ENCODE measurements at places on chromosomes 3 and 15.

GRCh38 chr3:83189634-83190033, 1428.2 kb upstream of the GBE1 start:
- no peak for DNase-seq

DNA sequence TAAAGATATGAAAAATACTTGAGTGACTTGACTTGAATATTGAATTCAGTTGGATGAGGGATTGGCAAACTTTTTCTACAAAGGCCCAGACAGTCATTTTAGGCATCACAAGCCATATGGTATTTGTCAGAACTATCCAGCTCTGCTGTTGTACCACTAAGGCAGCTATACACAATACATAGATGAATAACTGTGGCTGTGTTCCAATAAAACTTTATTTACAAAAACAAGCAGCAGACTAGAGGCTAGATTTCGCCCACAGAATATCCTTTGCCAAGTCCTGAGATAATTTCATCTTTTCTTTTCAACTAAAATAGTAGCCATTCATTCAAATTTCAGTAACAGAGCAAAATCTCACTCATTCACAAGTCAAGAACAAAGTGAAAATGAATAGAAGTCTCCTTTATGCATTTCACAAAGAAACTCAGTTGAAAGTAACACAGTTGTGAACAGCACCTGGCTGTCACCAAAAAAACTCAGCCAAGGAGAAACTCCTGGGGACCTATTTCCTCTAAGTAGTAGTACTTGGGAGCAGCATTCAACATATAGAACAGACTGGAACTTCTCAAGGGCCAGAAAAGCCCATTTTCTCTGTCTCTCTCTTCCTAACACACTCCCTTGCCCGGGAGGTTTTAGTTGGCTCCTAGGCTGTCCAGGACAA, 56.3 kb downstream of the OSBPL10 start:
- DNase-seq = no peak

- DNase-seq = no peak
Observed at GRCh38 chr3:186782542-186783057, 777 bp upstream of the EIF4A2 start.

DNA sequence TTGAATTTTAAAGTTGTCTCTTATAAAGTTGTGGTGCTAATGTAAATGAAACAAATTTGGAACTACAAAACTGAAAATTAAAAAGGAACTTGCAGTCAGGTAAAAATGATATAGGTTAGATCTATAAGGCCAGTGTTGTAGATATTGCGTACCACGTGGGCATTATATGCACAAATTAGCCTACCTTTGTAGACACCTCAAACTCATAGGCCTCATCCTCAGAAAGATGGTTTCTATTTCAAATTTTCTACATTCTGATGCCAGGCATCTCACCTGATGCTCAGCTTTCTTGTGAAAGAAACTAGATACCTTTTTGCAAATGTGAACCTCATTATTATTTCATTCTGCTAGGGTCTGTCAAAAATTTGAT, 25.6 kb downstream of the TMEM207 start:
- no peak for DNase-seq

GRCh38 chr3:111593666-111594065, 1.5 kb downstream of the ZBED2 start:
- no peak for DNase-seq

DNA sequence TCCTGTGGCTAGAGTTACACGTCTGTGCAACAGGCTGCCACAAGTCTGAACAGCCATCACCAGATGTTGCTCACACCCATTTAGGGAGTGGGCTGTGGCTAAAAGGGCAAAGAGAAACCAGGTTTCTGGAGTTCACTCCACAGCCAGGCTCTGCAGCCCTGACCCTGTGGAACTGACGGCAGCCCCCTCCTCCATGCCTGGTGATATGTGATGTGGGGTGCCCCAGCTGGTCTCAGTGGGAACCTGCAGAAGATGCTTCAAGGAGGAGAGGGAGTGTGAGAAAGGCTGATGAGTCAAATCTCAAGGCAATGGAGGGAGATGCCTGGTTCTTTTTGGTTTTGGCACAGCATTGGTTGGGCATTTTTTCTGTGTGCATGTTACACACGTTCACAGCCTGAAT, 130.6 kb downstream of the TPRA1 start:
- DNase-seq = no peak

Data from fibroblast of the aortic adventitia (primary cell).